ENCODE measurements at places on chromosomes 3 and 15.

GRCh38 chr15:64678126-64678819 is 97.1 kb downstream of the RBPMS2 start:
- no peak for DNase-seq

DNA sequence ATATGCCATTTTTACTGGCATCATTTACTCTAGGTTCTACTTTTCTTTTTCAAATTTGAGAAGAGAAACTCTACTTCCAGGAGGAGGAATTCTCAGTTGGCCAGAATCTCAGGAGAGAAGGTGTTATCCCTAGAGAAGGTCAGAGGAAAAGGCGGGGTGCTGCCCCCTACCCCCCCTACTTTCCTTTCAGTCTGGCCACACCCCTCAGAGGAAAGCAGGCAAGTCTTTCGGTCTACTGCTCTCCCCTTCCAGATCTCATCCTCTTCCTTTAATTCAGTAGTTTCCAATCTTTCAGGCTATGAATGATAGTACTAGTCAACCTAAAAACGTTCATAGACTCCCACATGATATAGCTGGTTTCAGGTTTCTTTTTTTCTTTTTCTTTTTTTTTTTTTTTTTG is 366.5 kb upstream of the TBL1XR1 start:
- no peak for DNase-seq

DNA sequence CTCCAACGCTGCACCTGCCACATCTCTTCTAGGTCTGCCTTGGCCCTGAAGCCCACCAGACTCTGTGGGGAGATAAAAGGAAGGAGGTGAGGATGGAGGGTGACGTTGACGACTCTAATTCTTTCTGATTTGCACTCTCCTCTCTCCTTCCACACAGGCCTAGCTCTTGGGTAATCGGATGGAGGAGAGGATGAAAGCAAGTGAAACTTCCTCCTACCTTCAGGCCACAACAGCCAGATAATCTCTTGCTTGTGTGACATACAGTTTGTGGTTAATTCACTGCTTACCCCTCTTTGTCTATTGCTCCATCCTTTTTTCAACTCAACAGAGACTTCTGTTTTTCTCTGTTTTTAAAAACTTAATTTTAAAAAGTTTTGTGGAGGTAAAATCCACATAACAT is 208.1 kb downstream of the SV2B start:
- DNase-seq, result no peak

- DNase-seq, result no peak
Measured at GRCh38 chr3:152316318-152316717, 47.6 kb downstream of the MBNL1 start.

GRCh38 chr3:39281533-39281932 is 1.7 kb upstream of the CX3CR1 start:
- DNase-seq, result no peak

GRCh38 chr3:40690749-40691451 is 166.1 kb downstream of the ZNF621 start:
- peak; percentile 80 for DNase-seq

GRCh38 chr3:24264011-24264410 is 230.6 kb downstream of the THRB start:
- DNase-seq, result peak; percentile 1

DNA sequence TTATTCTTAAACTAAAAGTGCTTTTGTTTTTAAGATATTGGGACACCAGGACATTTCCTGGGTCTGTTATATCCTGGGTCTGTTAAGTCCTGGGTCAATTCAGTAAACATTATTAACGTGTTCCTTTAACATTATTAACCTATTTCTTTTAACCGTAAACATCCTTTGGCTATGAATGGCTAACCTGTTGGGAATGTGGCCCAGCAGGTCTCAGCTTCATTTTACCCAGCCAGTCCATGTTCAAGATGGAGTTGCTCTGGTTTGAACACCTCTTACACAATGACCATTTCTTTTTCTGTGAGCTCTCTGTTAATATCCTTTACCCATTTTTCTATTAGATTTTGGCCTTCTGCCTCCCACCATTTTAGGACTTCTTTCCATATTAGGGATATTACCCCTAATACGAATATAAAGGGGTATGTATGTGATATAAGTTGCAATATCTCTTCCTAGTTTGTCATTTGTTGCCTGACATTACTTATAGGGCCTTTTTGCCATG is 88.9 kb upstream of the NEDD4 start:
- no peak for DNase-seq

GRCh38 chr3:9110802-9111201 is 138.6 kb downstream of the SRGAP3 start:
- no peak for DNase-seq

- no peak for DNase-seq
Measured at GRCh38 chr15:31379042-31379441, 52.4 kb downstream of the KLF13 start.

- no peak for DNase-seq
Measured at GRCh38 chr3:148697306-148698189, at the start of gene AGTR1. AGTR1 (plus strand) TSS chr3:148697903; CDS start chr3:148741036, 43,133 bp downstream.

DNA sequence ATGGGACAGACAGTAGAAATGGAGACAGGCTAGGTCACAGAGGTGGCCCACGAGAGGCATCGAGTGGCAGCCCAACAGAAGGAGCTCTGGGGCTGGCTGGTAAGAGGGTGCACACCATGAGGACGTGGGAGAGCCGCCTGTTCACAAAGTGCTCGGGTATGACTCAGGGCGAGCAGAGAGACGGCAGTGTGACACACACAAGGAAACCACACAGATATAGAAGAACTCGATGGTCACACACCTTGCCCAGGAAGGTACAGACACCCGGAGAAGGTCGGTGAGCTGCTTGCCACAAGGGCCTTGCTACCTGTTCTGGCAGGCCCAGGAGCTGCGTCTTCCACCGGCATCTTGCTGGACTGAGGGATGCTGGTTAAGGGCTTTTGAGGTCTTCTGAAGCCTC is 50.2 kb downstream of the CA12 start:
- DNase-seq, result no peak

DNA sequence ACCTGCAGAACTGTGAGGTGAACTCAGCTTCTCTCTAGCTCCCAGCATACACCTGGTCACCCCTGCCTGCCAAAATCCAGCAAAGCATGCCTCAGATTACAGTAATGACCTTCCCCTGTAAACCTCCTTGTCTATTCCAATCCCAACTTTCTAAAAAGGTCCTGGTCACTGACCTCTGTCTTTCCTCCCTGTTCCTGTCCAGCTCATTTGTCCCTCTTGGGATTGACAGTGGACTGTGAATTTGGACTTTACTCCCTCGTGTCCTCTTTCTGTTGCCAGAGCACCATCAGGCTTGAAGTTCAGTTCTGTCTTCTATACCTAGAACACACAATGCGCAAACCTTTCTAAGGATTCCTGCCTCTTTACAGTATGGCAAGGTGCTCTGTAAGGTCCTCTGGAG is 50.3 kb downstream of the MTHFS start:
- DNase-seq, result no peak

- no peak for DNase-seq
Measured at GRCh38 chr3:192060160-192060781, 599.3 kb downstream of the PYDC2 start.
